ENCODE measurements at places on chromosomes 2 and 18.

DNA sequence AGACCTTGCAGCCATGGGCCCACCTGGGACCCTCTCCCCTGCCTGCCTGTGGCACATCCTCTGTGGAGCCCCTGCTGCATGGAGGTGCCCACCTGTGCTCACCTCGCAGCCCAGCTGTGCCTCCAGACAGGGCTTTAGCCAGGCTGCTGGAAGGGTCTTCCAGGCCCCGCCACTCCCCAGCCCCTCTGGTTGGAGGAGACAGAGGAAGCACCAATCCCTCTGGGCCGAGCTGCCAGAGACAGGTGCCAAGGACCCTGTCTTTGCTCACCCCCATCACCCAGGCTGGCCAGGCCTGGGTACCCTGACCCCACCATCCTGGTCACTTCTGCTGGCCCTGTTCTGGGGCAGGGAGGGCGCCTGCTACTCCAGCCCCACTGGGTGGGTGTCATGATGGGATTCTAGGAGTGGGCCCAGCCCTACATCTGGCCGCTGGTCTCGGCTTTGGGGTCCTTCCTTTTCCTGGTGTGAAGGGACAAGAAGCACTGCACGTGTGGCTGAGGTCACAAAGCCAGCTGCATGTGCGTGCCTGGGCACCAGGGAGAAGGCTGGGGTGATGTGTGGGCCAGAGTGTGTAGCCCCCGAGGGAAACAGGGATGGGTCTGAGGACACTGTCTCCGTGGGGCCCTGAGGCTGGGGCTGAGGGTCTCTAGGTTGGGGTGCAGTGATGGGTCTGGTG, 9.3 kb upstream of the NEU4 start:
- no peak for DNase-seq

DNA sequence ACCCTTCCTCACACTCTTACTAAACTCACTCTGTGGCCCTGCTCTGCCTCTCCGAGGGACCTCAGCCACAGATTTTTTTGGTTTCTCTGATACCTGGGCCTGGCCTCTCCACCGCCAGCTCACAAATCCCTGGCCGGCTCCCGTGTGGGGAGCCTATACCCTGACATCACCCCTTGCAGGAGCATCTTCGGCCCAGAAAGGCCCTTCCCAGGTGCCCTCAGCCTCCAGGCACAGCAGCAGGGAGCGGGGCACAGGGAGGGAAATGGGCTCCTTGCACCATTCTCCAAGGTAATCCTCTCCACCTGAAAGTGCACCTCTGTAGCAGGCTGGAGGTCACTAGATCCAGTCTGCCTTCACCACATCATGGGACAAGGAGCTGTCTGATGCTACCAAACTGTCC, 43.2 kb downstream of the CRACDL start:
- DNase-seq: no peak

DNA sequence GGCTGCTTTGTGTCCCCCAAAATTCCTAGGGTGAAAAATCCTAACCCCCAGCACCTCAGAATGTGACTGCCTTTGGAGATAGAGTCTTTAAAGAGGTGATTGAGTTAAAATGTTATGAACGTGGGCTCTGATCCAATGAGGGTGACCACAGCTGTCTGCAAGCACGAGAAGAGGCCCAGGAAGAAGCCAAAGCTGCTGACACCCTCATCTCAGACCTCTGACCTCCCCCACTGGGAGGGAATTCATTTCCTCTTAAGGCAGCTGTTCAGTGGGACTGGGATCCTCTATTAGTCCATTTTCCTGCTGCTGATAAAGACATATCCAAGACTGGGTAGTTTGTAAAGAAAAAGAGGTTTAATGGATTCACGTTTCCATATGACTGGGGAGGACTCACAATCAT, 544.4 kb downstream of the DCDC2C start:
- no peak for DNase-seq

DNA sequence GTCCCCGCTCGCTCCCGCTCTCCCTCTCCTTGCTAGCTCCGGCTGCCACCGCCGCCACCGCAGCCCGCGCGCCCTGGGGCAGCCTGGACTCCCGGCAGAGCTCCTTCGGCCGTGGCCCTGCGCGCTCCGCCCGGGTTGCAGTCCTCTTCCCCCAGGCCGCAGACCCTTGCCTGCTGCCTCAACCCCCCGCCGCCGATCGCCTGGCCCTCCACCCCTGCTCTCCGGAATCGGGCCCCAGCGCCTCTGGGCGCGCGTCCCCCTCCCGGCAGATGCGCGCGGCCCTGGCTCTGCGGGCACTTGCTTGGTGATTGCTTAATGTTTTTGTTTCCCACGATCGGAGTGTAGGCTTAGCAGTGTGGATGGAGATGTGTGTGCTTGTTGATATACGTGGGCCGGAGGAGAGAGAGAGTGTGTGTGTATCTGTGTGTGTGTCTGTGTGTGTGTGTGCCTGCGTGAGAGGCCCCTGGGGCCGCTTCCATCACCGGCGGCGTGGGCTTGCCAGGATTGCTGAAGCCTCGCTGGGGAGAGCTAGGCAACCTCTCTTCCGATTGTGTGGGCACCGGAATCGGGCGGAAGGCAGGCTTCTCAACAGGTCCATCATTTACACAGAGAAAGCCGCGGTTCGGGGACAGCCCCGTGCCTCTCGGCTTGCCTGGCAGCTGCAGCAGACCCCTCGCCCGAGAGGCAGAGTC, 877 bp downstream of the INHBB start:
- DNase-seq: no peak

DNA sequence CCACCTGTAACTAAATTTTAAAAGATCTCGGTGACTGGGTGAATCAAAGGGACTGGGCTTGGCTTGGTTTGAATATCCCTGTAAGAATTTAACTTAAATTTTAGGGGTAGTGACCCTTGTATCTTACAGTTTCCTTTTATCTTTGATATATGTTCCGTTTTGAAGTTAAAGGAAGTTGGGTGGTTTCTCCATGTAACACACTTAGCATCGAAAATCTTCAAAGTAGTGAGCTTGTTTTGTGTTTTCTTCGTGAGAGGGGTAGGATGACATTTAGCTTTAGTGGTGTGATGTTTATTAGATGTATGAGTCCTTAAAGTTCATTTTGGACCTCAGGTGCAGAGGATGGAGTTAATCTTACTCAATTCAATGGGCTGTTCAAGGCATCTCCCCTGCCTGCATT, 1.6 kb downstream of the WDR7 start:
- no peak for DNase-seq

DNA sequence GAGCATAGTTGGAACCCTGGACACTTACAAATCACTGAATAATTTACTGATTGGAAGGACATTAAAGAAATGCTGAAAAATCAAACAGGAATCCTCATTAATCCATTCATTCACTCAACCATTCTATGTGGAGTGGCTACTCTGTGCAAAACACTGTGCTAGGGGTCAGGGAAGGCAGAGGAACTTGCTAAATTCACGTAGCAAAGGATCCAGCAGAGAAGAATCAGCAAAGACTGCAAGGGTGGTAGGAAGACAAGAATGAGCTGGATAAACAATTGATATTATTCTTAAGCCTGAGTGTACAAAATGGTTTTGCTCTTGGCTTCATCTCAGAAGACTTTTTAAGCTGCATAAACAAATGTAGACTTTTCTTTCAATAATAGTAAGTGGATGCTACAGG, 164.3 kb upstream of the CAVIN2 start:
- DNase-seq: no peak

DNA sequence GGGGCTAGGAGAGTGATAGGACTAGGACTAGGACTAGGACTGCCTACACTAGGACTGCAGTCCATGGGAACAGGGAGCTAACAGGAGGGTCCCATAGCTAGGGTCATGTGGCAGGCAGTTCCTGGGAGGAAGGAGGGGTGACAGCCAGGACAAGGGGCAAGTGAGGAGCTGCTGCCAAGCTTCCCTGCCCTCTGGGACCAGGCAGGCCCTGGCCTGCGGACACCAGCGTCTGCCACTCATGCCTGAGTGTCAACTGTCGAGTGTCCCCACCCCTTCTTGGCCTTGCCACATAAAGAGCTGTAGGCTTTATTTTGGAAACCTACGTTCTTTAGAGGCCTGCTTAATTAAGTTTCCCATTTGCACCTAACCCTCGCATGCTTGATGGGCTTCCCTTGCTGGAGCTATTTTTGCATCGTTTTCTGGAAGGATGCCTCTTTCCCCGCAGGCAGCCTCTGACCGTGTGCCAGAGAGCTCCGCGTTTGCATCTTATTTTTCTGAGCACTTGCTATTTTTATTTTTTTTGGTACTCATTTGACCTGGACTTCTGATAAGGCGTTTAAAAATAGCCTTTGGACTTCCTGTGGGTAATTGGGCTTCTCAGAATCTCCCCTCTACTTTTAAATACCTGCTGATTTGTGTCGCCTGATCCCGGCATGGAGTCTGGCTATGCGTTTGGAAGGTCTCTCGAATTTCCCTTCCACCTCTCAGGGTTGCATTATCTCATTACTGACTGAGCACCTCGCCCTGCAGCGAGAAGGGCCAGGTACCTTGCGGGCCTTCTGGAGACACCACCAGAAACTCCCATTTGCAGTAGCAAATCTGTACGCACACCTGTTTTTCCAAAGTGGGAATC, 66.4 kb downstream of the SH3RF3 start:
- no peak for DNase-seq

DNA sequence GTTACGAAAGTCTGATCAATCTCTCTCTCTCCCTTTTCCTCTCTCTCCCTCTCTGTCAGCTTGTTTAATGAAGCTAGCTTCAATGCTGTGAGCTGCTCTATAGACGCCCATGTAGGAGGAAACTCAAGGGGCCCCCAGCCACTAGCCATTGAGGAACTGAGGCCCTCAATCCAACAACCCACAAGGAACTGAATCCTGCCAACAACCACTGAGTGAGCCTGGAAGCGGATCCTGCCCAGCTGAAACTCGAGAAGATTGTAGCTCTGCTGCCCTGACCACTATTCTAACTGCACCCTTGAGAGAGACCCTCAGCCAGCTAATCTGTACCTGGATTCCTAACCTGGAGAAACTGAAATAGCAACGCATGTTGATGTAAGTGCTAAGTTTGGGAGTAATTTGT, 129.2 kb downstream of the BCL11A start:
- no peak for DNase-seq

GRCh38 chr18:63850020-63850419, 37.5 kb upstream of the SERPINB2 start:
- DNase-seq: peak; percentile 34

DNA sequence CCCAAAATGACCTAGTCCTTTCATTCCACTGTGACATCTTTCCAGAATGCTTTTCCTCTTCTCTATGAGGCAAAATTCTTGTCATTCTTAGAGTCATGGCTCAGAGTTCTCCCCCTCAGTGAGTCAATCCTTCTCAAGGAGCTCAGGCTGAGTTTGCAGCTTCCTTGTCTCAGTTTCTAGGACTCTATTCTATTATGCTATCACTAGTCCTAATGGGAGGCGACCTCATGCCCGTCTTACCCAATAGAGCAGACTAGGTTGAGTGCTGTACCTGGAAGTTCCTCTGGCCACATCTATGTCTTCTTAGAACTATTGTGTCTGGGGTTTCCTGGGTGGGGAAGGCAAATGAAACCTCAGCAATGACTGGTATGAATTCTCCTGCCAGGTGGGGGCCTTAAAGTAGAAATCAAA, 51.5 kb downstream of the HAUS1 start:
- DNase-seq: peak; percentile 95

DNA sequence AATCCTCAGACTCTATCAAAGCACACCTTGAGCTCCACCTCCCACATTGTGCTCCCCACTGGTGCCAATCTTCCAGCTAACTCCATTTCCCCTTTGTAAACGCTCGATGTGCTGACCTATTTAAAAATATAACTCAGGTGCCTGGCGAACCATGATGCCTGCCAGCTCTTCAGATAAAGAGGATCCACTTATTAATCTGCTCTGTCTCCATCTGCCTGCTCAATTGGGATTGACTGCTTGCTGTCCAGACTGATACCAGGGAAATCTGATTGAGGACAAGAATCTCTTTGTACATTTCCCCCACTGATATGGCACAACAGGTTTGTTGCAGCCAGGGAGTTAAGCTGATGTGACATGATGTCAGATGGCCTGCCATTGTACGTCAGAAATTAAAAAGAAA, 2036.5 kb upstream of the CELF4 start:
- DNase-seq: no peak

DNA sequence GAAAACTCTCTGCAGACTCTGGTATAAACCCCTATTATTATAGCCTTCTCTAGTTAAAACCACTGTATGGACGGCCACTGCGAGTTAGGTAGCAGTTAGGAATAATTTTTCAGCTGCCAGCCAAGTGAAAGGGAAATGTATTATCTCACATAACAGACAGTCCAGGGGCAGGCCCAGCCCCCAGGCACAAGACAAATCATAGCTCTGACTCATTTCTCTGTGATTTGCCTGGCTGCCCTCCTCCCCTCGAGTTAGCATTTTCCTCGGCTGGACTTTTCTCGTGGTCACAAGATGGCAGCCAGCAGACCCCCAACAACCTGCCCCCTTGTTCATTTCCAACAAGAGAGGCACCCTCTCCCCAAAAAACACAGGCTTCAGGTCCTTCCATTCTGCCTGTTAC, 10.5 kb downstream of the VIT start:
- DNase-seq: peak; percentile 83

Data from fibroblast of skin of right biceps (primary cell).